ENCODE measurements at places on chromosomes 16 and 17.
A peak's percentile ranks its signal among the peaks of the same experiment; 100 is the strongest.

DNA sequence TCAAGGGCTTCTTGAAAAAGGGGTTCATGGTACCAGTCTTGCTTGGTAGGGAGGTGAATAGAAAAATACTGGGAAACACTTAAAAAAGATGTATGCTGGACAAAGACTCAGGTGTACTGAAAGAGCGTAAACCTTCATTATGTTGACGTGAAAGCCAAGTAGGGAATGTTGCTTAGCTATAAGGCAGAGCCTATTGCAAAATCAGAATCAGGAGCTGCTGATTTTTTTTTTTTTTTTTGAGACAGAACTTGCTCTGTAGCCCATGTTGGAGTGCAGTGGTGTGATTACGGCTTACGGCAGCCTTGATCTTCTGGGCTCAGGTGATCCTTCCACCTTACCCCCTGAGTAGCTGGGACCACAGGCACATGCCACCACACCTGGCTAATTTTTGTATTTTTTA is 3.9 kb downstream of the TMEM94 start:
- H3K27ac ChIP-seq = peak overlapping the region; percentile 90
- H3K4me3 ChIP-seq = peak overlapping the region; percentile 42
- no peak for DNase-seq
- no peaks in the 10 kb centered on the region for H3K27me3 ChIP-seq
- peaks cover 49% of the 10 kb centered on the region for H3K4me1 ChIP-seq

DNA sequence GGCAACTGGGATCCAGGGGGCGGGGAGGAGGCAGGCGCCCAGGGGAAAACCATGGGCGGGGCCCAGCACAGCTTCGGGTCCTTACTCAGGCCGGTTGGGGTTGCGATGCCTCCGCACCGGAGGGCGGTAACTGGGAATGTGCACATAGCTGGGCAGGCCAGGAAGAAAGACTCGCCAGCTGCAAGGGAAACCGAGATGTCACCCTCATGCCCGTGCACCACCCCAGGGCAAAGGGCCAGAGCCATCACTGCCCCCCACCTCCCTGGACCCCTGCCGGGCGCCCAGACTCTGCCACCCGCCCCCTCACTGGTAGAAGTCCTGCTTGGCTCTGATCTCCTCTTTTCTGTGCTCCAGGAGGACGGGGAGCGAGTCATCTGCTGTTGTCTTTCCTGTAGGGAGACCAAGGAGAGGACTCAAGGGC is 6.7 kb downstream of the ALOX12B start:
- no peak overlapping the region for H3K27ac ChIP-seq
- DNase-seq = no peak
- H3K27me3 ChIP-seq = no peaks in the 10 kb centered on the region
- H3K4me3 ChIP-seq = peak overlapping the region; percentile 54

DNA sequence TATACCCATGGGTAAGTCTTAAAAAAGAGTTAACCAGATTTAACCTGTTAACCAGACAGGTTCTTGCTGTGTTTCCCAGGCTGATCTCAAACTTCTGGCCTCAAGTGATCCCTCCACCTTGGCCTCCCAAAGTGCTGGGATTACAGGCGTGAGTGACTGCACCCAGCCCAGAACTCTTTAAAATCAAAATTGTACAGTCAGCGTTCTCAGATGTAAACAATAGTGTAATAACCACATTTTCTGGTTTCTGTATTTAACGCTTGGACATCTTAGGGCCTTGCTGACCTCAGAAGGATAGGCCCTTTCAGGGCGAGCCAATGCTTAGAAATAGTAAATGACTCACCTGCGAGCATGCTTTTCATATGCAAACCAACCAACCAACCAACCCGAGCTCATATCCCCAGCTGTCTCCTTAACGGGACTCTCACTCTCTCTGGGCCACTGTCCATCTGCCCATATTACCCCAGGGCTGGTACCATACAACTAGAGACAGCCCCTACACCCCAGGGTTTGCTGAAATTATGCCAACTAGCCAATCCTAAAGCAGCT is 415.0 kb upstream of the XYLT1 start:
- no peaks in the 10 kb centered on the region for H3K27me3 ChIP-seq
- H3K36me3 ChIP-seq = no peaks in the 10 kb centered on the region
- no peak overlapping the region for H3K27ac ChIP-seq
- no peak for DNase-seq

DNA sequence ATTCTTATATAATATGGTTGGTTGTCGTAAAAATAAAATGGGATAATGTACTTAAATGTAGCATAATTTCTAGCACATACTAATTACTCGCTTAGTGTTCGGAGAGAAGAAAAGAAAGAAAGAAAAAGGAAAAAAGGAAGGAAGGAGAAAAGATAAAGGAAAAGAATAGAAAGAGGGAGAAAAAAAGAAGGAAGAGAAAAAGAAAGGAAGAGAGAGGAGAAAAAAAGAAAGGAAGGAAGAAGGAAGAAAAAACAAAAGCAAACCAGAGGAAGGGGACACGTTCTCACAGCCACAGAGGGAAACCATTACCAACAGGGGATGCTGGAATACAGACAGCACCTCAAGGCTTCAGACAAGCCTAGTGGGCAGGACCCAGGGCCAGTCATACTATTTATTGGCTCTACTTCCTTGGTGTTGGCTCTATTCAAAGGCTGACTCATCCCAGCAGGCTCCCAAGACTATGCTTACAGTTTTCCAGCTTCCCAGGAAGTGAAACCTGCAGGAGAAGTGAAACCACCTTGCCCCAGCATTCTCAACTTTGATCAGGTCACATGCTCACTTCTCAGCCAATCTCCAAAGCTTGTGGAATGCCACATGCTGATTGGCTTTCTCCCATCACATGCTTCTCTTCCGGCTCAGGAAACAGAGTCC is 273.5 kb upstream of the IRX5 start:
- H3K4me3 ChIP-seq = no peak overlapping the region
- H3K27me3 ChIP-seq = no peaks in the 10 kb centered on the region

GRCh38 chr17:61618950-61619349 is 27.9 kb upstream of the NACA2 start:
- no peak overlapping the region for H3K4me3 ChIP-seq
- no peaks in the 10 kb centered on the region for H3K27me3 ChIP-seq
- no peak overlapping the region for H3K27ac ChIP-seq
- H3K36me3 ChIP-seq = no peaks in the 10 kb centered on the region
- DNase-seq = no peak

DNA sequence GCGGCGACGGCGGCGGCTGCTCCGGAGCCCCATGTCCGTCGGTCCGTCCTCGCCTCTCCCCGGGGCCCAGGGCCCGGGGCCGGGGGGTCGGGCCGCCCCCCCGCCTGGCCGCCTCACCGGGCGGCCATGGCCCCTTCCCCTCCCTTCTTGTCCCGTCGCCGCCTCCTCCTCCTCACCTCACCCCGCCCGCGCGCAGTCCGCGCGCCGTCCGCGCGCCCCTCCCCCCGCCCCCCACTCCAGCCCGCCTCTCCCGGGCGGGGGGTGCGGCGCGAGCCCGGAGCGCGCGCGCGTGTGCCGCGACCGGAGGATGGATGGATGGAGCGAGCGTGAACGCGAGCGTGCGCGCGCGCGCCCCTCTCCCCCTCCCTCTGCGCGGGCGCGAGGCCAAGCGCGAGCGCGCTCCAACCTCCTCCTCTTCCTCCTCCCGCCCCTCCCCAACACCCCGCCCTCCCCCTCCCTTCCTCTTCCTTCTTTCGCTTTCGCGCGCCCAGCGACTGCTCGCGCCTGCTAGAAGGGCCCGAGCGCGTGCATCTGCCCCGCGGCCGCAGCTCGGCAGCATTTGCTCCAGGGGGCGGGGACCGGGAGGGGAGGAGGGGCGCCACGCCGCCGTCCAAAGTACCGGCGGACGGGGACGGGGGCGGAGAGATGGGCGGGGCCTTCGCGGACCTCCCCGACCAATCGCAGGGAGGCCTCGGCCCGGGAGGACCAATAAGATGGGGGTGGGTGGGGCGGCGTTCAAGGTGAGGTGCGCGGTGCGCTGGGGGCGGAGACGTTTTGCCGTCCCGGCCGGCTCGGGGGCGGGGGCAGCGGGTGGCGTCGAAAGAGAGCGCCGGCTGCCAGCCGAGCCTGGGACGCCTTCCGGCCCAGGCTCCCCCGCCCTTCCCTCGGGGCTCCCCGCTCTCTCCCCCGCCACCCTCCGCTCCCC is at the start of gene ATXN7L3:
Gene ATXN7L3 (minus strand): TSS at position 332 of the 925 bp plus-strand sequence. CDS start 1,814 bp downstream, outside the sequence.
- peak; percentile 97 for DNase-seq
- peaks cover 3% of the 10 kb centered on the region for H3K36me3 ChIP-seq
- peak within 1 kb of the TSS; percentile 77 for H3K27ac ChIP-seq
- peaks cover 35% of the 10 kb centered on the region for H3K4me1 ChIP-seq

DNA sequence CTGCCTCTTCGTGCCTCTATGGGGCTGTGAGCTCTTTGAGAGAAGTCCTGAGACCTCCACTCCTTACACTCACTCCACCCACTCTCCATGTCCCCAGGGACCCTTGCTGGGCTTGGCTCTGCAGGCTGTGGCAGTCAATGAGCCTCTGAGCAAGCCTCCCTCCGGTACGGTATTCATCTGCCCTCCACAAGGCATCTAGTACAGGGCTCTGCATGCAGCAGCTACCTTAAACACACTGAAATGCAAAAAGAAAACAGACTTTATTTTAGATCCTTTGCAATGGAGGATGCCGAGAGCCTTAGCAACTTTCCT is 38.9 kb upstream of the SMPD3 start:
- H3K36me3 ChIP-seq = no peaks in the 10 kb centered on the region
- no peaks in the 10 kb centered on the region for H3K27me3 ChIP-seq
- H3K4me1 ChIP-seq = peaks cover 30% of the 10 kb centered on the region

GRCh38 chr16:57538235-57538721 is 1.9 kb upstream of the CCDC102A start:
- 0 out of 2 replicates have a peak, but pooled peaks cover 7% of the 10 kb centered on the region for H3K27me3 ChIP-seq
- H3K36me3 ChIP-seq = no peaks in the 10 kb centered on the region
- no peak overlapping the region for H3K27ac ChIP-seq
- DNase-seq = no peak

- H3K36me3 ChIP-seq = peaks cover 8% of the 10 kb centered on the region
- H3K27ac ChIP-seq = no peak overlapping the region
- peak; percentile 59 for DNase-seq
Measured at GRCh38 chr17:3843935-3844516, 2.0 kb downstream of the NCBP3 start.

- H3K36me3 ChIP-seq = no peaks in the 10 kb centered on the region
- H3K4me3 ChIP-seq = no peak overlapping the region
- H3K4me1 ChIP-seq = 0 out of 2 replicates have a peak, but pooled peaks cover 4% of the 10 kb centered on the region
- no peak for DNase-seq
Measured at GRCh38 chr16:13041180-13041579, 139.8 kb downstream of the SHISA9 start.

GRCh38 chr17:48593840-48594537 is 410 bp upstream of the HOXB5 start:
- H3K36me3 ChIP-seq = peaks cover 7% of the 10 kb centered on the region
- no peaks in the 10 kb centered on the region for H3K27me3 ChIP-seq
- no peak overlapping the region for H3K27ac ChIP-seq
- no peak for DNase-seq
